Fibroblast of mammary gland (primary cell): ENCODE measurements at places on chromosomes 4 and X.
A peak's percentile ranks its signal among the peaks of the same experiment; 100 is the strongest.

DNA sequence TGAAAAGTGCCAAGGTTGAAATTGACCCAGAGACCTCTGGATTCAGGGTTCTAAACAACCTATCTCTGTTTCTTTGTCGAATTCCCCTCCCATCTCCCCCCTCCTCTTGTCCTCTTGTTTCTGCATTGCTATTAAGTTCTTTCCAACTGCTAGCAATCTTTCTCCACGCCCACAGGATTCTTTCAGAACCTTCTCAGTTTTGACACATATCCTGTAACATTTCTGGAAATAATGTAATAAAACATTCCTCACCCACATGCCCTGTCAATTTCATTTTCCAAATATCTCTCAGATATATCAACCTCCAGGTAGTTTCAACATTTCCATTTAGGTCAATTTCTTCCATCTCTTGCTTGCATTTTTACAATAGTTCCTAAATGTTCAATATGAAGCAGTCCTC, 1105.9 kb downstream of the ARAP2 start:
- no peak for DNase-seq

DNA sequence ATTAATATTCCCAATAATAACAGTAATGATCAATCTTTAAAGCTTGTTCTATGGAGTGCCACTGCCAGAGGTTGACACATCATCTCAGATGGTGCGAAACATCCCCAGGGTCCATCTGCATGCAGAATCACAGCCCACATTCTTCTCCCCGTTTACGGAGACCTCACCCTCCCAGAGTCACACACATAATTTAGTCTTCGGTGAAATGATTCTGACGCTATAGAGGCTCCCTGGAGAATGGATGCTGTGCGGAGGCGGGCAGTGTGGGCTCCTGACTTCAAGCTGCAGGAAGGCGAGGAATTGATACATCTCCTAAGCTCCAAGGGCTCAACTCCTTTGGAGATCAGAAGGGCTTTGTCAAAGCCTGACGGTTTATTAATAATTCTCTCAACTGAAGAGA, 11.0 kb upstream of the ARHGAP36 start:
- no peak for DNase-seq

DNA sequence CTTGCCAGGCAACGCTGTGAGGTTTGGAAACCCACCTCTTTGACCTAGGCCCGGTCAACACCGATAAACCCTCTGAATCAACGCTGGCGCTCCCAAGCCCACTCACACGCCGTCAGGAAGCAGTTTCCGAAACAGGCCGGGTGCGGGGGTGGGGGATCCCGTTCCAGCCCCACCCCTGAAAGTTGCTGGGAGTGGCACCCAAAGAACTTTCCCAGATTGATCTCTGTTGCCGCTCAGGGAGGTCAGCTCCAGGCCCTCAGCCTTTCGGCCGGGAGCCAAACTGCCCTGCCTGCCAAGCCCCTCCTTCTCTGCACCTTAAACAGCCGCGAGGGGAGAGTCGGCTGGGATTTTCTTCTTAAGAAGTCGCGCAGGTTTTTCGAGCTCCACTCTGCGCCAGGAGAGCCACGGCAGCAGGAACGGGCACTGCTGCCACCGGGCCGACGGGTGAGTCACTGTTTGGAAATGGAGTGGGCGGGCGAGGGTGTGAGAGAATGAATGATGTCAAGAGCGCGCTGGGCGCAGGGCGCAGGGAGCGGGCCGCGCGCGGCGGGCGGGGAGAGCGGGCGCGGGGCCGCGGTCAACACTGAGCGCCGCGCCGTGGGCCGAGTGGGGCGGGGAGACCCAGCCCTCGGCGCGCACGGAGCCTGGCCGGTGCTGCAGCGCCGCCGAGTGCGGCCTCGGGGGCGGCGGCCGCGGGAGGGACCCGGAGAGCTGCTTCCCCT, at the start of gene SGMS2:
TSS of gene SGMS2 (plus strand) at position 583 of the 722 bp plus-strand sequence. CDS start 70,622 bp downstream, outside the sequence.
- DNase-seq, result peak; percentile 88

GRCh38 chr4:13910556-13910955, 283.0 kb upstream of the BOD1L1 start:
- peak; percentile 32 for DNase-seq

DNA sequence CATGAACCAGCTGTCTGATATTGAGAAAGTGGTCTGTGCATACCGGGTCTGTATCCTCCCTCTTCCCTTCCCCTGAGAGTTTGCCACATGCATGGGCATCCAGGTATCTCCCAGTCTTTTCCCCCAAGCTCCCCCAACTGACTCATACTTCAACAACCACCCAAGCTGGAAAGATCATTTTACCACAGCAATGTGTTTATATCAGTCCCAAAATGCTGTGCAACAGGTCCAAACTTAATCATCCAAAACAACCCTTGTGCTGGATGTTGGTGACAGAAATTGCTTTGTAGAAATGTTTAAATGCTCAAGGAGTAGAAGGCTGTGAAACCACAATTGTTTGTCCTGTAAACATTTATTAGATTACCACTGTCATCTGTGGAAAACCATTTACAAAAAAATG, 286.8 kb upstream of the KLF3 start:
- DNase-seq, result no peak

GRCh38 chr4:152479428-152480026, 56.4 kb downstream of the FBXW7 start:
- peak; percentile 66 for DNase-seq

DNA sequence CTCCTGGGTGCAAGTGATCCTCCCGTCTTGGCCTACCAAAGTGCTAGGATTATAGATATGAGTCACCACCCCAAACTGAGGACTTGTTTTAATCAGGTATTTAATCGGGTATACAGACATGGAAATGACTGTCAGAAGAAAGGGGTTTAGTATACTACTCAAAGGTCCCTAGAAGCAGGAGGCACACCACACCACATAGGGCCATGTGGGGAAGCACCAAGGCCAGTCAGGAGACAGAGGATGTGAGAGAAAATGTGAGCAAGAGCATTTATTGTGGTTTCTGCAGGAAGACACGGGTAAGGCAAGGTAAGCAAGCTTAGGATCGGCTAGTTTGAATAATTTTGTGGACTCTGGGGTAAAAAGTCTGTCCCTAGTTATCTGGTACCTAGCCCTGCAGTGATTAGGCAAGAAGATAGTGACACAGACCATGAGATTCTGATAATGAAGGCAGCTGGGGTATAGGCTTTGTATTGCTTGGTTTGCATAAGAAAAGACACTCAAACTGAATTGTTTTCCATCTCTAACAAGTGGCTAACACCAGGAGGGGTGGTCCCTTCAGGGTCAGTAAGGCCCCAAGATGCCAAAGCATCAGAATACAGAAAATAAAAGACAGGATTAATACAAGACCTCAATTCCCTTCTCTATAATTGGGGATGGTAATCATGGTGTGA, 408.8 kb upstream of the F9 start:
- DNase-seq, result no peak

DNA sequence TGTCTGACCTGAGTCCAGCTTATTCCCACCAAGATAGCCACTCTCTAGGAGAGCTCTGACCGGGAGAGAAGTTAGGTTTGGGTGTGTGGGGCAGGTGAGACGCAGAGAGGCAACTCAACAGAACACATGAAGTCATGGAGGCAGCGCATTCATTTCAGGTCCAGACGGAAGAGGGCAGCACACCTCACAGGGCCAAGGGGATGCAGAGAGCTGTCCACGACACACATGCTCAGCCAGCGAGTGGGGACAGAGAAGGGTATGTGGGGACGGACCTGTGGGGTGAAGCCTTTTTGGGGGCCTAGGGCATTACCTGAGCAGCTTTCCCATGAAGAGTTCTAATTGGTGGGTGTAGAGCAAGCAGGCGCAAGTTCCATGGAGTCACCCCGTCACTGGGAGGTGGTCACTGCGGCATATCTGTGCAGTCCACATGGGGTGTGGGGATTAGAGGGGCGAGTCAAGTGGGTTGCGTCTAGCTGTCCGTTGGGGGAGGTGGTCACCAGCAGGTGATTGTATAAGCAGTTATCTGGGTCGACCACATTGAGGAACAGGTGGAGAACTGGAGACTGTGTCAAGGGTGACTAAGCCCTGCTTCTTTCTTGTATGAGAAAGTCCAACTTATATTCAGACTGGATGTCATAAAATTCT, 24.3 kb upstream of the UXT start:
- no peak for DNase-seq

DNA sequence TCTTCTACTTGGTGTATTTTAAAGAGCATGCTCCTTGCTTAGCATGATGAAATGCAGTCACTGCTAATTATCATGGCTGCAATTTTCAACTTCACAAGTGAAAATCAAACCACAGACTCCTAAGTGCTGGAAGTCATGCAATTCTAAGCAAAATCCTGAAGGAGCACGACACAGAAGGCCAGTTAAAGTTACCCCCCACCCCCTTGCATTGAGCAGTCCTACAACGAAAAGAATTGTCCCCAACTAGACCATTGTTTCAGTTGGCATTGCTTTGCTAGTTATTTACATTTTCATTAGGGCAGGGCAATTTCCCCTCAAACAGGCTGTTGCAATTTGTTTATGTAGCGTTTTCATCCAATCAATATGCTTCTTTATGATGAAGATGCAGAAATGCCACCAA, 321.2 kb downstream of the PCDH7 start:
- no peak for DNase-seq

GRCh38 chrX:155864655-155865054, 16.5 kb upstream of the VAMP7 start:
- peak; percentile 14 for DNase-seq
